ENCODE measurements at places on chromosomes 2 and 18. TPM values are rescaled to one million over a fixed set of nuclear protein-coding genes. Genes with fewer than 3 reads are reported as not detected.

The SFT2D3 gene
- 3.4 TPM for polyA plus RNA-seq

The DPP4 gene
- 4.3 TPM for polyA plus RNA-seq

The C1D gene
- 5.1 TPM for polyA plus RNA-seq

The SRD5A2 gene
- polyA plus RNA-seq, result not detected

DNA sequence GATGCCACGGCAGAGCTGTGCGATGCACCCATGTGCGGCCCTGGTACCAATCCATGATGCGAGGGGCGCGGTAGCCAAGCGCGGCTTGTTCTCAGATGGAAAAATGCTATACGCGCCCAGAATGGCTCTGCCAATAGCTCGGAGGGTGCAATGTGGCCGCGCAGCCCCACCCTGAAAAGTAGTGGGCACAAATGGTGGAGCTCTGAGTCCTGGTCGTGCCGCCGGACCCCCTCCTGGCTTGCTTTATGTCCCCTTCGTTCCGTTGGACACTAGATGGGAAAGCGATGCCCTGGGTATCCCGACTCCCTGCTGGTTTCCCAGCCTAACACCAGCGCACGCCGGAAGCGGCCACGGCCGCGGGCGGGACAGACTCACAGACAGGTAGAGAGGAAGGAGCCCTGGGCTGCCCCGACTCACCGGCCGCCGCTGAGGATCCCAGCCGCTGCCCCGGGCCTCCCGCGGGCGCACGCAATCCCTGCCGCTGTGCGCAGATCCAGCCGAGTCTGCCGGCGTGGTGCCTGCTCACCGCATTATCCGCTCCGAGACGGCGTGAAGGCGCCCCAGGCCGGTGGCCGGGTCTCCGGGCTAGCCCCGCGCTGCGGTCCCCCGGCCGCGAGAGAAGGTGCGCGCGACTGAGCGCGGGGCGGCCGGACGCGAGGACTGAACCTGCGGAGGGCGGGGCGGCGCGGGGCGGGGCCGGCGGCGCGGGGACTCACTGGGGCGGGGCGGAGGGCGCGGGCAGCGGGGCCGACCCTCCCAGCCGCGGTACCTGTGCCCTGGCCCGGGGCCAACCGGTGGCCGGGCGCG lies at the start of gene CDC42EP3:
Gene CDC42EP3 (minus strand): TSS at position 634 of the 807 bp plus-strand sequence. CDS start 25,055 bp downstream, outside the sequence.
- DNase-seq, result peak; percentile 73

GRCh38 chr2:230706966-230707365 lies 5.7 kb upstream of the CAB39 start:
- DNase-seq, result no peak

- DNase-seq, result no peak
These were observed 1.1 kb downstream of the FSHR start for GRCh38 chr2:49153252-49153651.

- DNase-seq, result no peak
These were observed 169.4 kb downstream of the INSIG2 start for GRCh38 chr2:118257696-118258095.

- no peak for DNase-seq
These were observed 57.8 kb downstream of the SPRED2 start for GRCh38 chr2:65374575-65374974.

DNA sequence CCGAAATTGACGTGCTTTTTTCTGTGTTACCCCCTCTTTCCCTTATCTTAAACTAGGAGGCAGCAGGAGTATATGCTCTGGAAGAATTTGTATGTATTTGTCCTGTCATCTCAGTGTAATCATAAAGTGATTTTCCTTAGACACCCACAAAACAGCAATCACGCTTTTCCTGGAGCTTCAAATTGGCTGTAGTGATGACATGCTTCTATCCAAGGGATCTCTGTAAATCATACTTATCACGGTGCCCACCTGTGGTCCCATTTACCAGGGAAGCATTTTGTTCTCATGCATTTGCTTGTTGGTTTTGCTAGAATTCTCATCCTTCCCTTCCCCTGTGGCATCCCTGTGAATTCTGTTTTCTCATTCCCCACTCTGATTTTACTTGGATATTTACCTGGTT lies 220.8 kb upstream of the THUMPD2 start:
- no peak for DNase-seq

- DNase-seq, result no peak
These were observed 57.0 kb downstream of the CIB4 start for GRCh38 chr2:26584191-26584590.
